ENCODE measurements at places on chromosomes 13 and 19. TPM values are rescaled to one million over a fixed set of nuclear protein-coding genes. Genes with fewer than 3 reads are reported as not detected.
A peak's percentile ranks its signal among the peaks of the same experiment; 100 is the strongest.

- H3K4me1 ChIP-seq: no peaks in the 10 kb centered on the region
- H3K27me3 ChIP-seq: no peaks in the 10 kb centered on the region
- H3K36me3 ChIP-seq: no peaks in the 10 kb centered on the region
- no peak for DNase-seq
- no peak overlapping the region for H3K4me3 ChIP-seq
Observed at GRCh38 chr13:44237276-44237767, 136.3 kb upstream of the SERP2 start.

DNA sequence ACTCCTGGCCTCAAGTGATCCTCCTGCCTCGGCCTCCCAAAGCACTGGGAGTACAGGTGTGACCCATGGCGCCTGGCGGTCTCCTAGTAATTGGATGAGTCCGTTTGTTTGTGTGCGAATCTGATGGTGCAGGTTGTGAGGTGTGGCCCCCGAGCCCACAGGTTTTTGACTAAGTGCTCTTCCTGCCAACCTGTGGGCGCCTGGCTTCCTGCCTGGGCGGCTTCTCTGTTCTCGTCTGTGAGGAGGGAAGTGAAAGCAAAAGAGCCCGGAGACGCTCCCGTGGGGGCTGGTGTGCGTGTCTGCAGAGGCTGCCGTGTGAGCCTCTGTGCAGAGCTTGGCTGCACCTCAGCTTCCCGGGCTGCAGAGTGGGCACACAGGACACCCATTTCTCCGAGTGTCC lies 10.0 kb downstream of the ARHGAP45 start:
- H3K27me3 ChIP-seq: 0 out of 2 replicates have a peak, but pooled peaks cover 1% of the 10 kb centered on the region
- no peak overlapping the region for H3K27ac ChIP-seq
- DNase-seq: no peak
- no peak overlapping the region for H3K4me3 ChIP-seq
- H3K4me1 ChIP-seq: no peaks in the 10 kb centered on the region
- H3K36me3 ChIP-seq: peaks cover 4% of the 10 kb centered on the region

- no peaks in the 10 kb centered on the region for H3K27me3 ChIP-seq
- H3K4me3 ChIP-seq: no peak overlapping the region
- no peak overlapping the region for H3K27ac ChIP-seq
- H3K36me3 ChIP-seq: no peaks in the 10 kb centered on the region
- H3K4me1 ChIP-seq: no peaks in the 10 kb centered on the region
- no peak for DNase-seq
Observed at GRCh38 chr19:5470264-5470671, 15.1 kb downstream of the ZNRF4 start.

DNA sequence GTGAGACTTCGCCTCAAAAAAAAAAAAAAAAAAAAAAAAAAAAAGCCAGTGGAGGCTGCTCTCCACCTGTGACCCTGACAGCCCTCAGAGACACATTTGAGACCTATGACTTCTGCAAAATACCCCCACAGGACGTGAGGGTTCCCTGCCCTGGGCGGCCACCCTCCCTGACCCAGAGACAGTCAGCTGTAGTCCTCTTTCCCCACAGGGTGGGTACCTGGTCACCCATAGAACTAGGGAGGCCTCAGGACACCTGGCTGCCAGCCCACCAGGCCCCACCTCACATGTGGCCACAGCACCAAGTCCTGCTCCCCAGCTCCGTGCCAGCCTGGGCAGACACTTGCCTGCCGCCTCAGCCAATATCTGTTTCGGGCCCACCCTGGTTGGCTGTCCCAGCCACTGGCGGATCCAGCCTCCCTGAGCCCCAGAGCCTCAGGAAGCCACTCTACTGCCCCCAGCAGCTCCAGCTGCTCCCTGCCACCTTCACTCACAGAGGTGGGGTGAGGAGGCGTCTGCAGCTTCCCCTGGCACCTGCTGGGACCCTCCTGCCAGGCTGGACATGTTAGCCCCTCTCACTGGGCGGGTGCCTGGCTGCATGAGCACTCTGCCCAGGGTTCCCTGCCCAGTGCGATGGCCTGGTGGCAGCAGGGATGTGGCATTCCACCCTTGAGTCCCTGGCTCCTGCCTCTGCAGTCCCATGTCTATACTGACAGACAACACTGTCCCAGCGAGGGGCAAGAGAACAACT lies 6.9 kb downstream of the MKNK2 start:
- no peaks in the 10 kb centered on the region for H3K27me3 ChIP-seq
- H3K4me1 ChIP-seq: peaks cover 15% of the 10 kb centered on the region
- no peak overlapping the region for H3K27ac ChIP-seq

DNA sequence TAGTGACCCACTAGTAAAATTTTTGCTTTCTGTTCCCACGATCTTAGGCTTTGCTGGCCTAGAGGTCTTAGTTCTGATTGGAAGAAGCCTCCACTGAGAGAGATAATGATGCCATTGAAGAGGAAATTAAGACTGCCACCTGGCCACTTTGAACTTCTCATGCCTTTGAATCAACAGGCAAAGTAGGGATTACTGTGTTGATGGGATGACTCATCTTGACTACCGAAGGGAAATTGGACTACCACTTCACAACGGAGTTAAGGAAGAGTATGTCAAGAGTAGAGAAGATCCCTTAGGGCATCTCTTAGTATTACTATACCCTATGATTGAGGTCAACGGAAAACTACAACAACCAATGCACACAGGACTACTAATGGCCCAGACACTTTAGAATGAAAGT lies 12.7 kb upstream of the FREM2 start:
- H3K4me1 ChIP-seq: peaks cover 1% of the 10 kb centered on the region
- H3K36me3 ChIP-seq: no peaks in the 10 kb centered on the region
- H3K4me3 ChIP-seq: no peak overlapping the region
- no peaks in the 10 kb centered on the region for H3K27me3 ChIP-seq
- H3K27ac ChIP-seq: no peak overlapping the region
- DNase-seq: peak; percentile 31

GRCh38 chr13:30022796-30023195 lies 172.4 kb upstream of the UBL3 start:
- H3K4me1 ChIP-seq: peaks cover 19% of the 10 kb centered on the region
- no peak for DNase-seq
- H3K27me3 ChIP-seq: no peaks in the 10 kb centered on the region
- no peak overlapping the region for H3K4me3 ChIP-seq
- H3K36me3 ChIP-seq: no peaks in the 10 kb centered on the region

DNA sequence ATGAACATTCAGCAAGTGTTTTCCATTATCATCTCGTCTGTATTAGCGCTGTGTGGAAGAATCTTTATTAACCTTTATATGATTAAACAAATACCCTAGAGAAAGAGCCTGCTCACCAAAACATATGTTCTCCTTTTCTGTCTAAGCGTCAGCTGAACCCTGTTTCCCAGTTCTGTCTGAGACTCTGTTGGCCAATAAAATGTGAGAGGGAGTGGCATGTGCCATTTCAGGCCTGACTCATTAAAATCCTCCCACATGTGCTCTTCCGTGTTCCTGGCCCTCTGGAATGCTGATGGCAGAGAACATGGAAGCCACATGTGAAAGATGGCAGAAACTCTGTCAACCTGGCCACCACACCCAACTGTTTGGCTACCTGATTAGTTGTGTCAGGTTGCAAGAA lies 181.9 kb upstream of the EDNRB start:
- H3K27ac ChIP-seq: no peak overlapping the region
- H3K4me3 ChIP-seq: no peak overlapping the region
- no peak for DNase-seq
- H3K27me3 ChIP-seq: no peaks in the 10 kb centered on the region
- no peaks in the 10 kb centered on the region for H3K36me3 ChIP-seq
- no peaks in the 10 kb centered on the region for H3K4me1 ChIP-seq

- H3K27ac ChIP-seq: no peak overlapping the region
- peaks cover 5% of the 10 kb centered on the region for H3K4me1 ChIP-seq
- H3K27me3 ChIP-seq: no peaks in the 10 kb centered on the region
- H3K4me3 ChIP-seq: no peak overlapping the region
- H3K36me3 ChIP-seq: peaks cover 13% of the 10 kb centered on the region
- DNase-seq: no peak
Observed at GRCh38 chr13:74115133-74115532, 19.1 kb downstream of the KLF12 start.

DNA sequence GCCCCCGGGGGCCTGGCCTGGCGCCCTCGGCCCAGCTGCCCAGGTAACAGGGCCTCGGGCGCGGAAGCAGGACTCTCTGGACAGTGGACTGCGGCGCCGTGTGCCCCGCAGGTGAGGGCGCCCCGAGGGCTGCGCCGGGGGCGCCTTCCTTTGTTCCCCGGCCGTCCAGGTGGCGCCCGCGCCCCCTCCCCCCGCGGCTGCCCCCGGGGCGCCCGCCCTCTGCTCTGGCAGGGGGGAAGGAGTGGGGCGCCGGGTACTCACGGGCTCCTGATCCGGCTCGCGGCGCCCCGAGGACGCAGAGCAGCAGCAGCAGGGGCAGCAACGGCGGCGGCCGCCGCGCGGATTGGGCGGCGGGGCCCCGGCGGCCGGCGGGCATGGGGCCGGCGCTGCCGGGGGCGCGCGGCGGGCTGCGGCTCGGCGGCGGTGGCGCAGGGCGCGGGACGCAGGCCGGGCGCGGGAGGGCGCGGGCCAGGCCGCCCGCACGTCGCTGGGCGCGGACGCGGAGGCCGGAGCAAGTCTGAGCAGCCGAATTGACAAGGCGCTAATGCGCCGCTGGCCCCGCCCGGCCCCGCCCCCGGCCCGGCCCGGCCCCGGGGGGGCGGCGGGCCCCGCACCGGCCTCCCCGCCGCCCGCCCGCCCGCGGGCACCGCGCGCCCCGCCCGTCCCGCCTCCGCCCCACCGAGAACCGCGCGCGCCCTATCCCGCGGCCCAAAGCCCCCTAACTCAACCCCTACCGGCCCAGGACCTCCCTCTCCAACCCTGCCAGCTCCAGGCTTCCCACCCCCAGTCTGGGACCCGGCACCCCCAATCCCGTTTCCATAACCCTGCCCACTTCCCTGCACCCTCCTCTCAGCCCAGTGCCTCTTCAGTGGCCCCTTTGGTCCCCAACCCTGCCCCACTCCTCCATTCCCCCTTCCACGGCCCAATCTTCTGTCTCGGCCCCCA lies at the start of gene CRLF1:
Gene CRLF1 (minus strand): TSS at position 519 of the 945 bp plus-strand sequence. CDS start 143 bp downstream, at position 376.
- H3K4me1 ChIP-seq: peaks cover 53% of the 10 kb centered on the region
- no peak within 1 kb of the TSS for H3K27ac ChIP-seq
- H3K4me3 ChIP-seq: peak within 1 kb of the TSS; percentile 57
- peaks cover 96% of the 10 kb centered on the region for H3K27me3 ChIP-seq

DNA sequence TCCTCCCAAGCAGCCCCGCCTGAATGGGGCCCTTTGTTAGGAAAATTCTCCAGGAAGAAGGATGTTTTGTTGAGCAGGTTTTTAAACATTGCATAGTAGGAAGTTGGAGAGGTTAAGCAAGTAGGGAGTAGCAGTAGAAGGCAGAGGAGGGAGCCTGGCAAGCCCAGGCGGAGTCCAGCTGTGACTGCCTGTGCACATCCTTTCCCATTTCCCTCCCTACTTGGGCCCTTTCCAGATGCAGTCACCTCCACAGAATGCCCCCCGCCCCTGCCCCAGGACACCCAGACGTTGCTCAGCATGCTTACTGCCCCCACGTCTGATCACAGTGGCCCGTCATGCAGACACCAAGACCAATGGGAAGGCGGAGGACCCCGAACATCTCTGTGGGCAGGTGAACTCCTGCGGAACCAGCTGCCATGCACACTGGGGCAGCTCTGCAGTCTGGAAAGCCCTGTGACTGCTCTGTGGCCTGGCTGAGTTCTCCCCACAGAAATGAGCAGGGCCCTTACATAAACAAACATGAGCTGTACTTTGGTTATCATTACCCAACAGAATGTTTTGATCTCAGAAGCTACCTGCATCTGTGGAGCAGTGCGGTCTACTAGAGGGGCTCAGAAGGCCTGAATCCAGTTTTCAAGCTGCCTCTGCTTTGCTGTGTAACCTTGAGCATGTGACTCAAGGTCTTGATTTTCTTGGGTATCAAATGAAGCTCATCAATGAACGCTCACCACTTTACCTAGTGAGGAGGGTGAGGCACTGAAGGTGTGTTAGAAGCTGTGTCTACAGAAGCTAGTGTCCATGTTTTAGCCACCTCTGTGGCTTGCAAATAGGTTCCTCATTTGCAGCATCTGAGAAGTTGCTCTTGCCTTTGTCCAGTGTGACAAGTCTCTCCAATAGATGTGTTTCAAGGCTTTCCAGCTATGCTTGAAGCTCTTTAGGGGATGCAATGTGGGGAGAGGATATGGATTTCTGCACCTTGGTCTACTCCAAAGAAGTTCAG lies 84.2 kb downstream of the TNFRSF19 start:
- no peak overlapping the region for H3K4me3 ChIP-seq
- DNase-seq: no peak
- H3K36me3 ChIP-seq: no peaks in the 10 kb centered on the region
- peaks cover 26% of the 10 kb centered on the region for H3K4me1 ChIP-seq
- no peak overlapping the region for H3K27ac ChIP-seq

DNA sequence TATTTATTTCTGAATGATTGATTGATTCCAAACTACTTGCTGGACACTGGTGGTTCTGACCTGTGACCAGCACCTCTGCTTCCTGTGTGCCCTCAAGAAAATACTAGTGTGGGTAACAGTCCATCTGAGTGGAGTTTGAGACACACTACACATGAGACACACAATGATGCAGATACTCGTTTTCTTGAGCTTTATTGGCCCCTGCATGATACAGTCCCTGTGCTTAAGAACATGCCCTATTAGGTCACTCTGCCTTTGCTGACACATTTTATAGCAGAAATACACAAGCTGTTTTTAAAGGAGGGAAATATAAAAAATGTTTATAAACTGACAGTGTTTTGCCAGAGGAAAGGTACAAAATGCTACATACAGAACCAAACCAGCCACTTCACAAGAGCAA lies 126.9 kb downstream of the STK24 start:
- H3K27ac ChIP-seq: peak overlapping the region; percentile 87
- peaks cover 17% of the 10 kb centered on the region for H3K36me3 ChIP-seq
- no peak overlapping the region for H3K4me3 ChIP-seq
- H3K4me1 ChIP-seq: peaks cover 28% of the 10 kb centered on the region
- no peak for DNase-seq
- no peaks in the 10 kb centered on the region for H3K27me3 ChIP-seq

- H3K27me3 ChIP-seq: no peaks in the 10 kb centered on the region
- DNase-seq: no peak
- H3K4me1 ChIP-seq: no peaks in the 10 kb centered on the region
- no peaks in the 10 kb centered on the region for H3K36me3 ChIP-seq
- no peak overlapping the region for H3K27ac ChIP-seq
Observed at GRCh38 chr13:60230593-60230992, 66.9 kb upstream of the DIAPH3 start.

DNA sequence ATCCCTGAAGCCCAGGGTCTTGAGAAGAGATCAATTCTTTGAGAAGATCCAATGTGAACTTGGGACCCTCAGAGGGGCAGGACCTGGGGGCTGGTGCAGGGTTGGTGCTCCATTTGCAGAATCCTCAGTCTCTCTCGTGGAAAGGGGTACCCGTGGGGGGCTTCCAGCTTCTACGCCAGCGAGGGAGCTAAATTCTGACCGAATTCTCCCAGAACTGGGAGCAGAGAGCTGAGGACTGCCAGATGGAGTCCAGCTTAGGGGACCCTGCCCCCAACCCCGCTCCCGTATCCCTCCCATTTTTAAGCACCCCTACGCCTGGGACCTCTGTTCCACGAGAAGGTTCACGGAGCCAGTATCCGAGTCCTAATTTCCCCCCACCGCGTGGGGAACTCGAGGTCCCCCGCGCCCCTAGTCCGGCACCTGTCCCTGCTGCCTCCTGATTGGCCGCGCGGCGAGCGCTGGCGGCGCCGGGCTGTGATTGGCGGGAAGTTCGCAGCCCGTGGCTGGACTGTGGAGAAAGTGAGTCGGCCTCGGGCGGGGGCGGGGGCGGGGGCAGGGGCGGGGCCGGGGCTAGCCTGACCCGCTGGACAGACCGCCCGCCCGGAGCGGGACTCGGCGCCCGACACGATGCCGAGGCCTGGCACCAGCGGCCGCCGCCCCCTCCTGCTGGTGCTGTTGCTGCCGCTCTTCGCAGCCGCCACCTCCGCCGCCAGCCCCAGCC lies 4.4 kb upstream of the LTBP4 start:
- H3K27ac ChIP-seq: no peak overlapping the region
- H3K36me3 ChIP-seq: no peaks in the 10 kb centered on the region
- H3K27me3 ChIP-seq: peaks cover 62% of the 10 kb centered on the region
- peaks cover 39% of the 10 kb centered on the region for H3K4me1 ChIP-seq

The PHLDB3 gene
- 10.2 TPM for total RNA-seq

The TEX26 gene
- not detected for total RNA-seq

The CEBPA gene
- total RNA-seq: 5.0 TPM

The SMIM44 gene
- not detected for total RNA-seq

The SGTA gene
- total RNA-seq: 79.3 TPM

The DHDH gene
- 0.69 TPM for total RNA-seq

All from GM23338 (cell line).